SJCRH30 (cell line): ENCODE measurements at places on chromosomes 5 and 9. TPM values are rescaled to one million over a fixed set of nuclear protein-coding genes. Genes with fewer than 3 reads are reported as not detected.

- DNase-seq, result no peak
Observed at GRCh38 chr9:135608999-135609317, 30.4 kb downstream of the GLT6D1 start.

DNA sequence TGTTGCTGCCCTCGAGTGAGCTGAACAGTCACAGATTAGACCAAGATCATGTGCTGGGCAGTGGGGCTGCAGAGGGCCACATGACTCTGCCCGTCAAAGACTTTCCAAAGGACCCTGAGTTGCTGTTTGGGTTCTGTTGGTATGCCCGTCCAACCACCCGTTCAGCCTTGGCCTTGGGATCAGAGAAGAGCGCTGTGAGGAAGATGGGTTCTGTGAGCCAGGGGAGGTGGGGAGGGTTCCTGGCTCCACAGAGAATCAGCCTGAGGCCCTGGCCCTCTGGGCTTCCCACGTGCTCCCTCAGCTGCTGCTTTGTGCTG lies 72.6 kb downstream of the RGS3 start:
- no peak for DNase-seq

The RMRP gene
- 8,654 and 17,072 TPM in 2 replicates for total RNA-seq

- no peak for DNase-seq
Observed at GRCh38 chr9:121283856-121284732, 16.1 kb downstream of the GSN start.
